ENCODE measurements at places on chromosomes 5 and 9. TPM values are rescaled to one million over a fixed set of nuclear protein-coding genes. Genes with fewer than 3 reads are reported as not detected.

The SPATA31D4 gene
- not detected for total RNA-seq

The LRRC19 gene
- not detected for total RNA-seq

The NRARP gene
- total RNA-seq = 5.0 TPM

The NOXA1 gene
- 5.1 TPM for total RNA-seq

The SERF1A gene
- 5.2 TPM for total RNA-seq

The SH2D3C gene
- 12.0 TPM for total RNA-seq

The SLC23A1 gene
- not detected for total RNA-seq

The IFNB1 gene
- not detected for total RNA-seq

The DDX41 gene
- 40.8 TPM for total RNA-seq

The DAPK1 gene
- total RNA-seq = 2.7 TPM

The CDH9 gene
- total RNA-seq = not detected

The CCDC69 gene
- 65.9 TPM for total RNA-seq

The PDE8B gene
- total RNA-seq = 0.46 TPM
